RCC 7860 (cell line): ENCODE measurements at places on chromosomes 1 and 21.
A peak's percentile ranks its signal among the peaks of the same experiment; 100 is the strongest.

GRCh38 chr1:202029171-202029665 lies 18.8 kb downstream of the ELF3 start:
- peak; percentile 76 for DNase-seq

- no peak for DNase-seq
These were observed 904 bp downstream of the KLF17 start for GRCh38 chr1:44119525-44119924.

- DNase-seq, result no peak
These were observed 61.5 kb upstream of the KLHDC7A start for GRCh38 chr1:18419113-18419844.

DNA sequence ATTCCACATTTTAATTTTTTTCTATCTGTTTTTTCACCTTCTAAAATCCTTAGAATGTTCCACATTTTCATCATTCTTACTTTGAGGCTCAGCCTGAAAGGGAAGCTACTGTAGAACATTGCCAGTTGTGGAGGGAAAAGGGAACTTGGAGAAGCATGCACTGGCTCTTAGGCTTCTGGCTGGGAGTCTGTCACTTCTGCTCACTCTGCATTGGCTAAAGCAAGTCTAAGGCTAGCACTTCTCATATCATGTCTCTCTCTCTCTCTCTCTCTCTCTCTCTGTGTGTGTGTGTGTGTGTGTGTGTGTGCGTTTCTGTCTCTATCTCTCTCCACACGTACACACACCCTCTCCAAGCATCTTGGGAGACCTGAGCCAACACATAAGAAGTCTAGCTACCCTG lies 49.6 kb upstream of the ADAR start:
- no peak for DNase-seq

- DNase-seq, result peak; percentile 93
These were observed 15.8 kb downstream of the GADD45A start for GRCh38 chr1:67700692-67701410.

- no peak for DNase-seq
These were observed 230.4 kb downstream of the PDE4B start for GRCh38 chr1:66022904-66023620.

DNA sequence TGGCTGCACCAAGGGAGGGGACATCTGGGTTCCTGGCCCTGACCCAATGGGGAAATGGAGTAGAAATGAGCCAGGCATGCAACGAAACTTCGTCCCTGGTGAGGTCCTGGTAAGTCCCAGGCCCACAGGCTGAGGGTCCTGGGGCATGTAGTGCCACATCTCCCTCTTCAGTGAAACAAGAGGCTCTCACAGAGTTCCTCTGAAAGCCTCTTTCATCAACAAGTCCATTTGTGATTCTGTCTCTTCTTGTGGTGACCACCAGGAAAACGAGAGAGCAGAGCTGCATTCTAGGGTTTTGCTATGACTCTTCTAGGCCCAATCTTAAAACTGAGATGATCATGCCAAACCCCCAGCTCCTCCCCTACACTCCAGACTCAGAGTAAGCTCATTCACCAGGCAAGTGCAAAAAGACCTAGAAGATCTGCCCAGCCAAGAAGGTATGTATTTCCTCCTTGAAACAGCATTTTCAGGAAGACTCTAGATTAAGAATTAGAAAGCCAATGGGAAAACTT lies 24.3 kb upstream of the RNF220 start:
- no peak for DNase-seq

- DNase-seq, result no peak
These were observed 623 bp upstream of the BGLAP start for GRCh38 chr1:156241311-156241811.

DNA sequence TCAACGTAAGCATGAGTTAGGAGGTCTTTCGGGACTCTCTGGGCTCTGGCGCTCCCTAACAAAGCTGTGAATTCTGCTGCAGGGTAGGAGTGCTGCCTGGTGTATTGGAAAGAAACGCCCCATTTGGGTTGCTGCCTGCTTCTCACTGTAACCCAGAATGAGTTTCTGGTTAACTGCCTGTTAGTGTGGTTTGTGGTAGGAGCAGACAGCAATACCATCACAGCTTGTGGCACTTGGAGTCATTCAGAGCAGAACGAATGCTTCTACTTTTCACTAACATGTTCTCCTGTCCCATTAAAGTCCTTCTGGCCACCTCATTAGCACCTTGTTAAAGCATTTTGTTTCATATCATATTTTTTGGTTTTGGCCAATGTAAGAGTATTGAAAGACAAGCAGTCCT lies 18.1 kb downstream of the MAP3K7CL start:
- no peak for DNase-seq

GRCh38 chr1:171743081-171743870 lies 1.4 kb upstream of the VAMP4 start:
- peak; percentile 59 for DNase-seq

DNA sequence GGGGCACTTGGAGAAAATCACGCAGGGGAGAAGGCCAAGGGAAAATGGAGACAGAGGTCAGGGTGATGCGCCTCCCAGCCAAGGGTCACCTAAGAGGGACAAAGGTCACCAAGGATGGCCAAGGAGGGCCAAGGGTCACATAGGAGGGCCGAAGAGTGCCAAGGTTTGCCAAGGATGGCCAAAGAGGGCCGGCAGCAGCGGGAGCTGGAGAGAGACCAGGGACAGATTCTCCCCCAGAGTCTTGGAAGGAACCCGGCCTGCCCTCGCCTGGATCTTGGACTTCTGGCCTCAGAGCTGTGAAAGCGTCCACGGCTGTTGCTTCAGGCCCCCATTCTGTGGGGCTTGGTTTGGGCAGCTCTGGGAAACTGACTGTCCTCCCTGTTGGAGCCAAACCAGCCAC lies 25.6 kb upstream of the ARHGEF16 start:
- DNase-seq, result no peak
